Activated T-helper 2 cell treated with anti-CD3 and anti-CD28 coated beads, Interferon-gamma antibody, Interleukin-2, Interleukin-4, amounts not matched to agents 10 μg/mL and 5 μg/mL and 100 μg/mL, durations not matched to agents 14 hours and 24 hours and 36 hours (primary cell): ENCODE measurements at places on chromosomes 6 and 20.

- no peak for DNase-seq
Observed at GRCh38 chr6:154460306-154461071, 50.0 kb downstream of the CNKSR3 start.

DNA sequence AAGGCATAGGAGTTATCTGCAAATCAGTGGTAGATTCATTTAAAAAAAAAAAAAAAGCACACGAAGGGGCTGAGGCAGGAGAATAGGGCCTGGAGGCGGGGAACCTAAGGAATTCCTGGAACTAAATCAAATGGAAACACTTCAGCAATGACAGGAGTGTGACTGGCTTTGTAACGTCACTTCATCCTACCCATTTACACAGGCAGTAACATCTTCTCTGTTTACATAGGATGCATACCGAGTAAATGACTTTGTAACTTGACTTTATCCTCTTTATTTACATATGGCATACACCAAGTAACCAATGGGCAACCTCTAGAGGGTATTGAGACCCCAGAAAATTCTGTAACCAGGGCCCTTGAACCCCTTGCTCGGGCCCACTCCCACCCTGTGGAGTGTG, 56.4 kb upstream of the IYD start:
- no peak for DNase-seq

GRCh38 chr6:42418724-42419123, 33.0 kb downstream of the TRERF1 start:
- DNase-seq = no peak

GRCh38 chr6:131982740-131983259, 31.6 kb upstream of the CCN2 start:
- DNase-seq = no peak
